ENCODE measurements at places on chromosomes 6 and 20.

GRCh38 chr20:50387996-50388332 lies 122.2 kb upstream of the PTPN1 start:
- no peak for DNase-seq

DNA sequence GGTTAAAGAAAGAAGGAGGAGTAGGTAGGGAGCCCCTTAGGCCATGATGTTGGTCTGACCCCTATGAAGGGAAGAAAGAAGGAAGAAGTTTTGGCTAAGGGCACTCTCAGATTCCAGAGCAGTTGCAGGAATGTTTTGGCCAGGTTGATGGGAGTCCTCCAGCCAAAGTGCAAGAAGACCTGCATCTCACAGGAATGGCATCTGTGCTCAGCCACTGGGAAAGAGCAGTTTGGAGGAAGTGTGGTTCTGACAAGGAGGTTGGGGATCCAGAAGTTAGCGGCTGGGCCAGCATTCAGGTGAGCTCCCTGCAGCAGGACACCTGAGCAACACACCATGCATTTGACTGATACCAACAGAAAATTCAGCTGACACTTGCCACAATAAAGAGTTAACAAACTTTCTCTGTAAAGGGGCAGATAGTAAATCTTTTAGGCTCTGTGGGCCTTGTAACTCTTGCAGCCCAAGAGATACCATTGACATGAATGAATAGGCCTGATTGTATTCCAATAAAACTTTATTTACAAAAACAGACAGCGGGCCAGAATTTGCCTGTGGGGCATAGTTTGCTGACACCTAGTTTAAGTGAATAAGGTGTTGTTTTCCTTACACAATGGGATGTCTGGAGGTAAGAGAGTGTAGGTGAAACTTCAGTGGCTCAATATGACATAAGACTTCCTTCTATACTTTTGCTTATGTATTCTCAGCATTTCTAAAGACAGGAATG lies 71.0 kb downstream of the EDN1 start:
- no peak for DNase-seq

GRCh38 chr6:169623343-169623742 lies 78.5 kb downstream of the WDR27 start:
- DNase-seq, result no peak

- no peak for DNase-seq
These were observed 93.3 kb upstream of the MARCKS start for GRCh38 chr6:113763876-113764275.

DNA sequence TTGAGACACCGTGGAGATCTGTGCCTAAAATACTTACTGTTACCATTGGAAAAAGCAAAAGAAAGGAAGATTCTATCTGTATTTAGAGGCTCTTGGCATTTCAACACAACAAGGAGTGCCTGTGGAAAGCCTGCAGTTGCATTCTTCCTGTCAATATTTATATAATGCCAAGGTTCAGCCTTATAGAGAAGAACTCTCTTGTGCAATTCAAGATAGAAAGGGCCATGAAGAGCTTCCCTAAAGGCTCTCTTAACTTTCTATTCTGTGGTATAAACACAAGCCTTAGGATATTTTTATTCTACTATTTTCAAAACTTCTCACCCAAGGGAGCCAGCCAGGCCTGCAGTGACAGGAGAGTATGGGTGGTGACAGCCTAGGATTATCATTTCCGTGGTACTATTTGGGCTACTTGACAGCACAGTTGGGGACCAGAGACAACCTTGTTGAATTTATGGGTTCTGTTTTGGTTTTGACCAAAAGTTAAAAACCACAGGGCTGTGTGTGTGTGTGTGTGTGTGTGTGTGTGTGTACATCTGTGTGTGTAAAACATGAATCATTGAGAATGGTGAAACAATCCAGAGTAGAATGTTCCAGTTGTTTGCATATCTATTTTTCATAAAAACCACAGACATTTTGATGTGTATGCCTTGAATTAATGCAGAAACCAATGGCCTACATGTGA lies 700.9 kb upstream of the SLC35B3 start:
- no peak for DNase-seq

DNA sequence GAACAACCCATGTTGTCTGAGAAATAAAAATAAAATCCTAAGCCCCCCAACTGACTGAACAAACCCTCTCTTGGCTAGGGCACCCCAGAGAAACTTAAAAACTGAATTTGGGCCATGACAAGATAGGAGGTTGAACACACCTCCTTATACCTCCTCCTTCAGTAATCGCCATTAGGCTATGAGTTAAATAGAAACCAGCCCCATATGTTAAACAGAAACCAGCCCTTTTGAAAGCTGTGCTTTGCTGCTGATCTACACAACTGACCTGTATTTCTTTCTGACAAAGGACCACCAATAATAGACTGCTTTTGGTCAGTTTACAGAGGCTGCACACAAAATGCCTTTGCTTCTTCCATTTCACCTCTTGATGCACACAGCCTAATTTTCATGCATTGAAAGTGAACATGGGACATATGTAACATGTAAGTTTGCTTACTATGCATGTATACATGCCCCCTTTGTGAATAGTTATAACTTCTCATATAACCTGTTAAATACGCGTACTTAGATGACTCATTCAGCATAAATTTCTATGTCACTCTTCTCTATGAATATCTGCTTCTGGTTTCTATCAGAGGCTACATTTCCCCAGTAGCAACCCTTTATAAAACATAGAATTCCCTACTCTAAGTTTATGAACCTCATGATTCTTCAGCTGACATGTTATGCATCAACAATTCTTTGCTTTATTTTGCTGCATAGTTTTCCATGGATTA lies 462.9 kb downstream of the COL12A1 start:
- DNase-seq, result no peak

- DNase-seq, result no peak
These were observed 573.6 kb downstream of the PRKN start for GRCh38 chr6:162154001-162154400.

DNA sequence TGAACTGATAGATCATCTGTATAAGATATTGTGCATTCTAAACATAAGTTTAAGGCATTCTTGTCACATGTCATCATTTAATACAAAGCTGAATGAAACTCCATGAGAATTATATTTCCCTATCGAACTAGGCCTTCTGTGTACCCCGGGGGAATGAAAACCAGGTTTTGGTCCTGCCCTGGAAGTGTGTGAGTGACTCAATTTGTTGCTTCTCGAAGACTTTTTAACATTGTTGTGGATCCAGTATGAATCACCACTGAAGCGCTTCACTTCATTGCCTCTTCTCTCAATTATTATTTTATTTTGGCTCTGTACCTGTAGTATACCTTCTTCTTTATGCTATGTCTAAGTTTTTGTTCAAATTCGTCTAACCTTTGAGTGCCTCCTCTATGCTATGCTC lies 150.8 kb downstream of the GRIK2 start:
- DNase-seq, result no peak

GRCh38 chr6:5249451-5250122 lies 11.2 kb downstream of the LYRM4 start:
- DNase-seq, result no peak

DNA sequence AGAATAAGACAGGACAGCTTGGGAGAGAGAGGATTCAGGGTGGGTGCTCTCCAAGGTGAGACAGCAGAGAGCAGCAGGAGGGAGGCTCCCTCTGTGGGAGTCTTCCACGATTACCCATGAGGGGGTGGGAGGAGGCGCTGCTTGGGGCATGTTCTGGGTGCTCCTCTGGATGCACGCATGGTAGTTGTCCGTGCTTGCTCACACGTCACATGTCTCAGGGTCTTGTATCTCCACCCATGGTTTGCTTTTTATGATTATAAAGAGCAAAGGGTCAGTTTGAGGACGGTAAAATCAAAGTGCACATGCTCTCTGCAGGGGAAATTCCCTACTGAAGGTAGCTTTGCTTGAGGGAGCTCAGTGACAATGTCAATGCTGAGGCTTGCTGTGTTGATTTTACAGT lies 338.4 kb downstream of the THBS2 start:
- no peak for DNase-seq

DNA sequence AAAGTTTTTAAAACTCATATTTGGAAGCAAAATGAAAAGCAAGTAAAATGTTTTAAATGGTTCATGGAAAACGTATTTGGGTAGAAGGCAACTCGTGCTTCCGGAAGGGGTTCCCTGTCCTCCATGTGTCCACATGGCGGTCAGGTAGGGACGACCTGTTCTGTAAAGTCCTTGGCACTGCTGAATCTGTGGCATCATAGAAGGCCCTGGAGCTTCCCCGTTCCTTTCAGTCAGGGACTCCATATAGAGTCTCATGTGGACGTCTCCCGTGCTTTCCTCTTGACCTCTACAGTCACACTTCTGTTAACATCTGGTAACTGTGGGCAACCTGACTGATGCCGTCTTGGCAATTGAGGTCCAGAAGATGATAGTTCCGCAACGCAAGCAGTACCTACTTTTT lies 11.4 kb downstream of the DYNLT1 start:
- no peak for DNase-seq

DNA sequence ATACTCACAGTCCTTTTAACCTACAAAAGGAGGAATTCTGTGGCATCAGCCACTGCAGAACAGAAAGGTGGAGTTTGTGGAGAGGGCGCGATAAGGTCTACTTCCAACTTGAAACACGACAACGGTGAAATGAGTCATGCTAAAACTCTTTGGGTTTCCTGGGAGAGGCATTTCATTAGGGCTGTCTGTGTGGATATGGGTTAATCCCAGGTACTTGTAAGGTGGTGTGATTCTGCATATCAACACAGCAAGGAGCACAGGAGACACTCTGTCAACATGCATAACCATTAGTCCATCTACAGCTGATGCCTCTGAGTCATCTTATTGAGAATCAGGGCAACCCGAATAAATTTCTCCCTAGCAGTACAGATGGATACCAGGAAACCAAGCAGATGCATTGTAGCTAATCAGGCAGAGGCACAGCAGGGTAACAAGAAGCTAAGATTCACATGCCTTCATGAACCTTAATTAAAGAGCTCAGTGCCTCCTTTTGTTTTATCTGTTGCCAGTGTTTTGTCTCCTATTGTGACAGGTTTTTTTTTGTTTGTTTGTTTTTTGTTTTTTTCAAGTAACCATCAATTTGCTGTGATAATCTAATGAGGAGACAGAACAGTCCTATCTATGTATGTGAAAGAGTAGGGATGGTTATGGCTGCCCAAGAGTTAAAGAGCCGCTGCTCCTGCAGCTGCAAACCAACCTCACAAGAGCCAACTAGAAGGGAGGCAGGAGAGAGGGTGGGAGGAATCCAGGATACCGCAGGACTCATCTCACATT lies 315.8 kb upstream of the SOX4 start:
- DNase-seq, result no peak

GRCh38 chr6:139242457-139243240 lies 49.1 kb downstream of the TXLNB start:
- no peak for DNase-seq

- no peak for DNase-seq
These were observed 537.2 kb downstream of the PKHD1 start for GRCh38 chr6:51550243-51550642.

- DNase-seq, result no peak
These were observed 20.8 kb upstream of the SIRT5 start for GRCh38 chr6:13553646-13554045.

DNA sequence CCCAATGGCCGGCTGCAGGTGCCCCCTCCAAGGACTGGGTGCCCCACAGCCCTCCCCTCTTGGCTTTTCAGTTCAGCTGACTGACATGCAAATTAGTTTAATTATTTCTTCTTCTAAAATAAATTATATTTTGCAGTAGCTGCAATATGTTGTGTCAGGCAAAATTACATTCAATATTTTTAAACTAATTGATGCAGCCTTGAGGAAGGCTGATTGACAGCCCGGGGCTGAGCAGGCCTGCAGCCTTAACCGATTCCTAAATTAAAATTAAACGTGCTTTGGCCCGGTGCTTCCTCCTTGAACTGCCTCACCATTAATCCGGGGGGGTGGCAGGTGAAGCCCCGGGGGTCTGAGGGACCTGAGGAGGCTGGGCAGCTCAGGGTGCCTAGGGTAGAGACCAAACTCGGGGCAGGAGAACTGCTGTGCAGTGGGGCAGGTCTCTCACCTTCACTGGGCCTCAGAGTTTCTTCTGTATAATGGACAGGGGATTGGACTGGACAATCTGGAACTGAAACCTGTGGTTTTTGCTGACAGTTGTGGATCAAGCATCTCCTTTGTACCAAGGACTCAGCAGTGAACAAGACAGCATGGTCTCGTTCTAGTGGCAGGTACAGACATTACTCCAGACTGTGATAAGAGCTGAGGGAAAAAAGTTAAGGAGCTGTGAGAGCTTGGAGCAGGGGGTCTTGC lies 72.5 kb downstream of the CD40 start:
- no peak for DNase-seq

DNA sequence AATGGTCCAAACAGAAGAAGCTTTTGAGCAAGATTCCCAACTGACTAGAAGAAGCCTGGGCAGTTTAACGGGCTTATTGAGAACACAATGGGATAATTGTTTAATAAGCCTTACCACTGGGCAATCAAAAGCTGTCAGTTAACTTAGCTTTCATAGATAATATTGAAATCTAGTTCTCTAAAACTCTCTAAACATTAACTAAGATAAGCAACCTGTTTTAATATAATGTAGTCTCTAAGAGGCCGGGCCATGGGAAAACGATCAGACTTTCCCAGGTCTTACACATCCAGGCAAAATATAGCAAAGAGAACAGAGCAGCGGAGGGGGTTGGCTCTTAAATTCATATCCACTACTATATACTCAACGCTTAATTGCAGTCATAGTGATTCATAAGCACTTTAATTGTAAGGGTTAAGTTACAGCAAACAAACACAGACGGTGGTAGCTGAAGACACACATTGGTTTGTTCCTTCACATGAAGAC lies 128.0 kb upstream of the FAM83B start:
- DNase-seq, result no peak

DNA sequence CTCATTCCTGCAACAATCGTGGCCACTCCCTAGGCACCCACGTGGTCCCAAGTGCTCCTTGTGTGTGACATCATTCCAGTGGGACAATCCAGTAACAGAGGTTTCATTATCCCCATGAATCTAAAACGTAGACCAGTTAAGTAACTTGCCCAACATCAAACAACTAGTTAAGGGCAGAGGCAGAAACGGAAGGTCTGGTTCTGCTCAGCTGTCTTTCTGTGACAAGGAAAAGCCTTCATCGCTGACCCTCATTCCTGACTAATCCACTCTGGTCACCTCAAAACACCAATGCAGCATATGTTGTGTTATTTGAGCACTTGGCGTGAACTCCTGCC lies 261.4 kb upstream of the JARID2 start:
- no peak for DNase-seq

GRCh38 chr6:144855812-144856531 lies 570.8 kb downstream of the UTRN start:
- DNase-seq, result no peak

- DNase-seq, result no peak
These were observed 23.5 kb upstream of the PAX1 start for GRCh38 chr20:21681922-21682318.

DNA sequence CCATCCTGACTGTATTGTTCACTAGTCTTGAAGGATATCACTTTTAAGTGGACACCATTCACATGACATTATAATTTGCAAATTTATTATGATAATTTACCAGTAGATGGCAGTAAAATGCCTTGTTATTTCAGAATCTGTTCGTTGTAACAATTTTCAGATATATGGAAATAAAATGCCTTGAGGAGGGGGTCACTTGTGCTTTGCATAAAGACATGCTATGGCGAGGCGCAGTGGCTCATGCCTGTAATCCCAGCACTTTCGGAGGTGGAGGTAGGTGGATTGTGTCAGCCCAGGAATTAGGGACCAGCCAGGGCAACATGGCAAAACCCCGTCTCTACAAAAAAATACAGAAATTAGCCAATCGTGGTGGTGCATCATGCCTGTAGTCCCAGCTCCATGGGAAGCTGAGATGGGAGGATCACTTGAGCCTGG lies 9.0 kb upstream of the NCOA6 start:
- no peak for DNase-seq

GRCh38 chr20:1897541-1897940 lies 2.3 kb downstream of the SIRPA start:
- no peak for DNase-seq

- DNase-seq, result no peak
These were observed 54.9 kb downstream of the PXDC1 start for GRCh38 chr6:3696525-3697088.

Data from D721Med (cell line).